CD4-positive, alpha-beta T cell treated with Interleukin-4 for 4 hours (primary cell): ENCODE measurements at places on chromosomes 5 and 9.

GRCh38 chr5:156686380-156686779 lies 163.7 kb upstream of the PPP1R2B start:
- DNase-seq: no peak

DNA sequence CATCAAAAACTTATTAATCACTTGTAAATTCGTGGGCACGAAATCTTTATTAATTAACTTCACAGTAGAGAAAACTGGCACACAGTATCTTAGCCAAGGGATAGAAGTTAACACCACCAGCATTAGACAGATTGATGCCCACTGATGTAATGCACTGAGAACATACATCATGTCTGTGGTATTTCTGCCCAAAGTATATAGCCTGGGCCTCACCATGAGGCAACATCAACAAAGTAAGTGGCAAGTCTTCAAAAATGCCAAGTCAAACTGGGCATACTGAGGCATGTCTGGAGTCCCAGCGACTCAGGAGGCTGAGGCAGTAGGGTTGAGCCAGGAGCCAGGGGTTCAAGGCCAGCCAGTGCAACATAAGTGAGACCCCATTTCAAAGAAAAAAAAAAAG lies 79.5 kb downstream of the GLIS3 start:
- no peak for DNase-seq

DNA sequence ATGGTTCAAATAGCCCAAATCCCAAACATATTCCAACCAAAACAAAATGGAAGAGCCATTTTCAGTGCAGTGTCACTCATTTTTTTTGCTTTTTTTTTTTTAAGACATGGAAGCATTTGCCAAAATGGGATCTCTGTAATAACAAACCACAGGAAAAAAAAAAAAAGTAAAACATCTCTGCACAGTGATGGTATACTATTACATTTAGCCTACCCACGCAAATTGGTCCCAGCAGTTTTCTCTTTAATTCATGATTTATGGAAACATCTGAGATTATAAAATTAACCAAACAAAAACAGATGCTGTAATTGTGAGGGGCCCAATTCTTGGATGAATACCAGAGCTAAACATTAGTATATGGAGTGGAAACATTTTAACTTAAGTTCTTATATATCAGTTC lies 566.6 kb downstream of the ZNF608 start:
- DNase-seq: no peak

GRCh38 chr9:100196828-100197227 lies 97.8 kb downstream of the INVS start:
- no peak for DNase-seq

DNA sequence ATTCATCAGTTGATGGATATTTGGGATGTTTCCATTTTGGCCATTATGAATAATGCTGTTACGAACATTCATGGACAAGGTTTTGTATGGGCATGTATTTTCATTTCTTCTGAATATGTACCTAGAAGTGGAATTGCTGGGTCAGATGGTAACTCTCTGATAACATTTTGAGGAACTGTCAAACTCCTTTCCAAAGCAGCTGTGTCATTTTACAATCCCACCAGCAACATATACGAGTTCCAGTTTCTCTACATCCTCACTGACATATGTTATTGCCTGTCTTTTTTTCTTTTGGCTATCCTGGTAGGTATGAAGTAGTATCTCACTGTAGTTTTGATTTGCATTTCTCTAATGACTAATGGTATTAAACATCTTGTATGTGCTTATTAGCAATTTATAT lies 86.7 kb downstream of the PRKACG start:
- DNase-seq: no peak

DNA sequence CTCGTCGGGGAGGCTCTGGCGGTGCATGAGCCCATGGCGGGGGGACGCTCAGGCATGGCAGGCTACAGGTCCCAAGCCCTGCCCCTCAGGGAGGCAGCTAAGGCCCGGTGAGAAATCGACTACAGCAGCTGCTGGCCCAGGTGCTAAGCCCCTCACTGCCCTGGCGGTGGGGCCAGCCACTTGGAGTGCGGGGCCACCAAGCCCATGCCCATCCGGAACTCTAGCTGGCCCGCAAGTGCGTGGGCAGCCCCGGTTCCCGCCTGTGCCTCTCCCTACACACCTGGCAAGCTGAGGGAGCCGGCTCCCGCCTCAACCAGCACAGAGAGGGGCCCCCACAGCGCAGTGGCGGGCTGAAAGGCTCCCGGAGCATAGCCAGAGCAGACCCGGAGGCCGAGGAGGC lies 1896.9 kb upstream of the CDH6 start:
- no peak for DNase-seq

- no peak for DNase-seq
These were observed 32.0 kb upstream of the DMRT2 start for GRCh38 chr9:1018121-1018520.

GRCh38 chr5:114361724-114362196 lies at the start of gene KCNN2:
TSS of gene KCNN2 (plus strand) at chr5:114362070. CDS start at chr5:114362140, 70 bp downstream.
- no peak for DNase-seq

DNA sequence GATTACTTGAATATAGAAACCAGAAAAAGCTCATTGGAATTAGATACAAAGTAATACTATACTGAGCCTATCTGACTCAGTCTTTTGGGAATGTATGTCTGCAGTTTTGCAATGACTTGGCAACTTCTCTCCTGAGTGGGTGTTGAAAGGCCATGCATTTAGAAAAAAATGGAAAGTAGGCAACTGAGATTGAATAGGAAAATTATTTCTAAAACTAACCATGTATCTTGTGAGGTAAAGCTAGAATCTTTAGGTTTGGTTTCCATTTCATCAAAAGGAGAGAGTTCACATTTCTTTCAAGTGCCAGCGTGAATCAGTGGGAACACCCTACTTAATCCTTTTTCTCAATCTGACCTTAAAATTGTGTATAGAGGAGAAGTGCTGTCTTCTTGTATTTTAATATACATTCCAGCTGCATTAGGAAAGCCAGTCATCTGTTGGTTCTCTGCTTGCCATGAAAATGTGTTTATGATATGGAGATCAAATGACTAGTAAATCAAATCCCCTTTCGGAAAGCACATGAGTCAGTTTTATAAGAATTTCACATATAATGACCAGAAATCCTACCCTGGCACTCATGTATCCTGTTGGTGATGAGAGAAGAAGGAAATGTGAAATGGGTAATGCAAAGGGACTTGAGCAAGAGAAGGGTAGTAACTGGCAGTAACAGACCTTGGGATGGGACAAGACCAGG lies 30.4 kb downstream of the NFX1 start:
- DNase-seq: no peak

DNA sequence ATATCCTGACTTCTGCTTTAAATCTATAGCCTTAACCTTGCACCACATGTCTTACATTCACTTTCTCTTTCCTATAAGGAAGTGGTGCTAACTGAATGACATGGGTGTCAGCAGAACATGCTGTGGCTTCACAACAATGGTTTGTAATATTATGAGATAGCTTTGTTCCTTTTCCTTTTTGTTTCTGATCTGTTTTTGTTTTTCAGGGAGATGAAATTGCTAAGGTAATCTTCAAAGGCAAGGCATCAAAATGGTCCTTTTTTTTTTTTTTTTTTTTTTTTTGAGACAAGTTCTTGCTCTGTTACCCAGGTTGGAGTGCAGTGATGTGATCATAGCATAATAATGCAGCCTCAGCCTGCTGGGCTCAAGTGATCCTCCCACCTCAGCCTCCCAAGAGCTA lies 53.6 kb upstream of the RANBP6 start:
- DNase-seq: peak; percentile 56

GRCh38 chr9:121731919-121732318 lies 80.5 kb downstream of the DAB2IP start:
- DNase-seq: no peak

- DNase-seq: no peak
These were observed 315.6 kb downstream of the MTRR start for GRCh38 chr5:8184455-8185063.

DNA sequence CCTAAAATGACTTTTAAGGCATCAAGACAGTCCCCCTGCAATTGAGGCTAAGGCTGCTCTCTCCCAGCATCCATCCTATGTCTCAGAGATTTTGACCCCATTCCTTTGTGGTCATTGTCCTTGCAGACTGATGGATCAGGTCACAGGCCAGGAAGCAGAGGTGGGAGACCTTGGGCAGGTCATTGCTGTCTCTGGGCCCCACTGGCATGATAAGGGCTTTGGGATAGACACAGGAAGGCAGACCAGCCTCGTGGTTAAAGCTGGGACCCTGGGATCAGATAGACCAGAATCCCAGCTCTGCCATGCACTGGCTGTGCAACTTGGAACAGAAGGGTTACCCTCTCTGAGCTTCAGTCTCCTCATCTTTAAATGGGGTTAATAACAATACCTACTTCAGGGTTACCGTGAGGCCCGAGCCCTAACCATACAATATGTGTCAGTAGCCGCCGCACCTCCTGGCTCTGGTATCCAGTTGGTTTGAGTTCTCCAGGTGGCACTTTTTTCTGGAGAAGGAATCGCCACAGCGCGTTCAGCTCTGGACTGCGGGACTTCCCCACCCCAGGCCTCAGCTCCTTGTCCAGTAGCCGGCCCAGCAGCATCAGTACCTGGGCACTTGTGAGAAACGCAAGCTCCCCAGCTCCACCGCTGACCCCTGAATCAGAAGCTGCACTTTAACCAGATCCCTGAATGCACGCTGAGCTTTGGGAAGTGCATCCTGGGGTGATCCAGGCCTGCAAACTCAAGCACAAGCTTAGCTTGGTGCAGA lies 21.4 kb downstream of the LAMC3 start:
- no peak for DNase-seq

GRCh38 chr5:60521376-60522291 lies 178.3 kb downstream of the DEPDC1B start:
- peak; percentile 10 for DNase-seq

DNA sequence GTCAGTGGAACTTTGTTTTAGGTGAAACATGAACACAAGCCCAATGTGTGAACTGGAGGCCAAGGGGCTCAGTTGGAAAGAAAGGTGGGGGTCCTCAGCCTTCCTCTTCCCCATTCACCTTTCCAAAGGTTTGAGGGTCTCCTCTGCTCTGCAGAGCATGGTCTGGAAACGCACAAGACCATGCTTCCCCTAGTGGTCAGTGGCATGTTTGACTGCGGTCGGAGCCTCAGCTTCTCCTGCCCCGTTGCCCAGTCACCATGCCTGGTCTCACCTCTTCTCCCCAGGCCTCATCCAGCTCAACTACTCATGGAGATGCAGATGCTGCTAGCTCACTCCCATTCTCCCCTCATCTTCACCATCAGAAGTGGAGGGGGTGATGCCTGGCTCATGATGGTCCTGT lies 340.3 kb downstream of the GADD45G start:
- DNase-seq: no peak

DNA sequence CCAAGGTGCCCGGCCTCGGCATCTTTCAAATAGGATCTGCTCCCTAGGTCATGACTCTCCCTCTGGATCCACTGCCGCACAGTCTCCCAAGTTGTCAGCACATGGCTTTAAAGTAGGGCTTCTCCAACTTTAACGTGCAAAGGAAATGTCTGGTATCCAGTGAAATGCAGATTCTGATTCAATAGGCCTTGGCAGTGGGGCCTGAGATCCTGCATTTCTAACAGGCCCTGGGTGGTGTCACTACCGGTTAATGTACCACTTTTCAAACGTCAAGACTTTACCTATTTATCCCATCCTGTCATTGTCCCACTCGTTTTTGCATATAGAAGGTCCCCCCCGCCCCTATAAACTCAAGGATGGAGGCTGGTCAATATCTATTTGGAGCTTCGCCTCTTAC lies 137.6 kb upstream of the ZNF618 start:
- no peak for DNase-seq

- DNase-seq: no peak
These were observed 204.2 kb upstream of the KLF4 start for GRCh38 chr9:107693625-107694326.

DNA sequence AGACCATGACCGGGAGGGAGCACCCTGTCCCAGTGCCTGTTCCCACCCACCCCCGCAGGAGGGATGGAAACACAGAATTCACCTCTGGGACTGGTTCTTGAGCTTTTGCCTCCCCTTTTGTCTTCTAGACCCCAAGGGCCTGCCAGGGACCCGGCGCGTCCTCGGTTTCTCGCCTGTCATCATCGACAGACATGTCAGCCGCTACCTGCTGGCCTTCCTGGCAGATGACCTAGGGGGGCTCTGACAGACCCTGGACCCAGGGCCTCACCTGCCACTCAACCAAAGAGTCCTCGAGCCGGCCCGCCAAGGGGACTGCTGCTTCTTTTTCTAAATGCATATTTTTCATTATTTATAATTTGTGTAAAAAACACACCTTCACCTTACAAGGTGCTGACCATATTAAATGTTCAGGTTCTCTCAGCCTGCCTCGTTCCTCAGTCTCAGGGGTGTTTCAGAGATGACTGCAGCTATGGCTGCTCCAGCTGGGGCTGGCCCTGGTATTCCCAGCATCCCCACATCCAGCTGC lies 16.9 kb downstream of the CARD19 start:
- no peak for DNase-seq

DNA sequence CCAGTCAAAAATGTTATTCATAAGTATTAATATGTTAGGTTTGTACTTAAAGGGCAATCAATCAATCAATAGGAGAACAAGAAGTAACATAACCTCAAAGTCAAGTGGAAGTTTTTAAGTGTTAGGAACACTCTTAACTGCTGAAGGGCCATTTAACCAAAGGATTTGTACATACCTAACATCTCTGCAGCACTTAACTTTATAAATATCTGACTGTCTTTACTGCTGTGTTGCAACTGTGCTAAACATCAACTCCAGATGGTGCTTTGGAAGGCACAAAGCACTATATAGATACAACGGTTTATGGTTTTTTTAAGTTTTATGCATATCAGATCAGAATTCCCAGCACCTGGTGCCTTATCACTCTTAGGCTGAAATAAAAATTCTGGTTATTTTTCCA lies 604.9 kb upstream of the PTGER4 start:
- DNase-seq: no peak

- no peak for DNase-seq
These were observed 75.7 kb downstream of the AMBP start for GRCh38 chr9:114002271-114002985.

DNA sequence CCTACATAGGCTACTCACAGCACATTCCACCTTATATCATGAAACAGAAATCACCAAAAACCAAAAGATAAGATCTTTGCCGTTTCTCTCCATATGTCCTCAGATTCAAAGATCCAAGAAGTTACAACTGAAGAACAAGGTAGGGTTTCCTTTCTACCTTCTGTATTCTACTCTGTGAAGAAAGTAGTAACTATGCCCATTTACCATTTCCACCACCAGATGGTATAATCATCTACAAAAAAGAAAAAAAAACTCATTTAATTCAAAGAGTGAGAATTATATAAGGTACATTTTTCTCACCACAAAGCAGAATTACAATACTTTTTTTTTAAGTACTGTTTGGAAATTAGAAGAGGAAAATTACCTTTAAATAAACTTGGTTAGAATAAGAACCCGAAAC lies 172.6 kb upstream of the PTGER4 start:
- no peak for DNase-seq

DNA sequence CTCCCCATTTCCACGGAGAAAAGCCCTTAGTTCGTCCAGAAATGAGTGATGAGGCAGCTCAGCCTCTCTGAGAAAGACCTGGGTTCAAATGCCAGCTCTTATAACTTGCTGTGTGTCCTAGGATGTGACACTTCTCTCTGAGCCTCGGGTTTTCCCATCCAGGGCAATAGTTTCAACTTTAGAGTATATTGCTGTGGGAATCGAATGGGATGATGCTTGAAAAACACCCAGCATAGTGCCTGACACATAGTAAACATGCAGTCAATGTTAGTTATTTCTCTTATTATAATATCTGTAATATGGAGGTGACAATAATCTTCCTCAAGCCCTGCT lies 430 bp upstream of the MAPKAP1 start:
- no peak for DNase-seq
